ENCODE measurements at places on chromosomes 6 and 20.

DNA sequence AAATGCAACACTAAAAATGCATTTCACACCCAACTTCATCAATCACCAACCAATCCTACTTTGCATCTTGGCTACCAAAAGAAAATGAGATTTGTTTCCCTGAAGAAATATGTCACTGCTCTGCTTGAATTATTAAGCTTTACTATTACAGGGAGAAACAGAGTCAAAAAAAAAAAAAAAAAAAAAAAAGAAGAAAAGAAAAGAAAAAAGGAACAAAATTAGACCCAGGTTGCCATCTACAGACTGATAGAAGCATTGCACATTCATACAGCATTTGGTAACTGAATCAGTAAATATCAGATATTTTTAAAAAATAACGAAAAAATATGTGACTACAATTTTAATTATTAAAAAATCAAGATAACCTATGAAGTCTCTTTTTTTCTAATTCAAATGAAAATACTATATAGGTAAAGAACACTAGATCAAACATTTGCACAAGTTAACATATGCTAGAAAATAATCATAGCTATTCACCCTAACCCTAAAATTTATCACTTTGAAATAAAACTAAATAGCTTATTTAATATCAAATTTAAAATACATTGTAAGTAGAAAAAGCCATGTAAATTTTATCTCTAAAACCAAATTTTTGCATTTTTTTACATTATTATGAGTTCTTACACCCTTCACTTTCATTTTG lies 83.3 kb downstream of the DCDC2 start:
- no peak for DNase-seq

- no peak for DNase-seq
These were observed 80.3 kb upstream of the HMGCLL1 start for GRCh38 chr6:55659304-55659703.

DNA sequence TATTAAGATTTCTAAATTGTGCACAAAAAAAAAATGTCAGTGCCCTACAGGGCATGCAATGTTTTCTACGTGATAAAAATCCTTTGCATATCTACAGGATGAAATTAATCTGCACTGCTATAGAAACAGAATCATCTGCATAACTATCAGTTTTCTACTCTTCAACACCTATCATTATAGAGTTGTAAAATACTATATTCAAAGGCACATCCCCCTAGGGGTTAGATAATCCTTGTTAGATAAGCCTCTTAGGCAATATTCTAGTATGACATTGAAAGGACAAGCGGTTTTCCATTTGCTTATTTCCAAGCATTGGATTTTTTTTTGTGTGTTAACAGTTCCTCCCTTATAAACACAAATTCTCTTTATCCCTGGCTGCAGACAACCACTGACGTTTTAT lies 98.7 kb upstream of the LAMA2 start:
- no peak for DNase-seq

- DNase-seq, result no peak
These were observed 7.6 kb upstream of the LKAAEAR1 start for GRCh38 chr20:64091770-64092169.

DNA sequence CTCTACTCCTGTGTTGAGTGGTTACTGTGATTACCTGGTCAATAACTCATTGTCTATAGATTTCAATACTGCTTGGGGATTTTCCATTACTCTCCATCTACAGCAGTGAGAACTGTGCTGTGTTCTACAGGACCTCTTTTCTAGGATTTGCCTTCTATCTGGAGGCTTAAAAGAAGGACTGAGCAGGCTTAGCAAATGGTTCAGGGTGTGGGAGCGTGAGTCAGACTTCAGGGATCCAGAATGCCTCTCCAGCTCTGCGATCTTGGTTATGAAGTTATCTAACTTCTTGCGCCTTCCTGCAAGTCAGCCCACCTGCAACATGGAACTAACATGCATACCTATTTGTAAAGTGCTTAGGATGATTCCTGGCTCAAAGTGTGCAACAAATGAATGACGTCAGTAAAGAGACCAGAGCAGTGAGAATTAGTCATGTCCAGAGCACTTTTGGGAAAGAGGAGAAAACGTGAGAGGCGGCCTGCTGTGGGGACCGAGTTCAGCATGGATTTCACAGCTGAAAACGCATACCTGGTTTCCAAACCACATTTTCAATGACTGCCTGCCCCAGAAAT lies 610.1 kb upstream of the CDH4 start:
- DNase-seq, result no peak

DNA sequence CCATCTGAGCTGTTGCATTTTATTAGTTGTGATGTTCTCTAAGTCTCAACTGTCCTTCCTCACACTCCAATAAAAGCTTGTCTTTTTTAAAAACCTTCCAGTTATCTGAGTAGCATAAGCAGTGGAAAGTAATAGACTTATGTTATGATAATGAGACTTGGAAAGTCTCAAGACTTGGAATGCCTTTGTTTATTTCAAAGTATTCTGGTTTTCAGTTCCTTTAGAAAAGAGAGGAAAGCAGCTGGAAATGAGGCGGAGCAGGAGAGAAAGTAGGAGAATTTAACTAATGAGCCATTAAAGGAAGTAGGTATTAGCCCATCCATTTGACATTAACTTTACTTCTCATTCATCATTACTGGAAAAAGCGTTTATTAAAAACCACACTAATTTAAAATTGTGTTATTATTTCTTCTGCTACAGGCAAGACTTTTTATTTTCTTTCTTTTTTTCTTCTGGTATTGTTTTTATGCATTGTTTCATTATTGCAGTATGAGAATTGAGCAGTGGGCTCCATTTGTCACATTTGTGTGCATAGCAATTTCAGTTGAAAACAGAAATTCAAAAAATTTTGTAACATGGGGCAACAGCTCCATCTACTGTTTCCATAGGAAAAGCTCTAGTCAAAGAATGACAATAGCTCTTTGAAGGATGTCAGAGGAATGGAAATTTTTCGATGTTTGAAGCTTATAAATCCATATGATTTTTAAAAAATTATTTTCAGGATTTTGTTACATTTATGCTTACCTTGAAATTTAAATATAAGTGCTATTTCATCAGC lies 194.8 kb downstream of the COL9A1 start:
- DNase-seq, result no peak

GRCh38 chr6:3869284-3869631 lies 20.1 kb downstream of the FAM50B start:
- no peak for DNase-seq

- no peak for DNase-seq
These were observed 48.4 kb upstream of the PTGIS start for GRCh38 chr20:49616154-49617007.

GRCh38 chr20:3163099-3164042 lies 3.7 kb upstream of the FASTKD5 start:
- DNase-seq, result no peak

GRCh38 chr20:63023071-63023935 lies 16.5 kb upstream of the BHLHE23 start:
- no peak for DNase-seq

GRCh38 chr6:138109042-138109997 lies 2.1 kb upstream of the PERP start:
- peak; percentile 82 for DNase-seq

GRCh38 chr6:19024737-19025136 lies 637.6 kb downstream of the RNF144B start:
- DNase-seq, result no peak

DNA sequence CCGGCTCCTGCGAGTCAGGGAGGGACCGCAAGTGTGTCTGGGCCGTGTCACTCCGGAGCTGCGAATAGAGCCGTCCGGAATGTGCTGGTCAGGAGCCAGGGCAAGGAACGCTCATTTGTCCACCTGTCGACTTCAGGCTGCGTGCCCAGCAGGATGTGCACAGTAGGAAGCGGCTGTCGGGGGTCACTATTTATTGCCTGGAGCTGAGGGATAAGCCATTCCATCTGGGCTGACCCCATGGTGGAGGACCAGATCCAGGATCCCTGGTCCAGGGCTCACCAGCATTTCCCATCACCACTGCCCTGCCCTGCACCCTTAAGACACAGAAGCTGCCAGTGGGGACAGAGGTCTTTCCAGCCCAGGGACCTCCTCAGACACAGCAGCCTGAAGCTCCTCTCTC lies 14.7 kb downstream of the NTSR1 start:
- DNase-seq, result no peak

DNA sequence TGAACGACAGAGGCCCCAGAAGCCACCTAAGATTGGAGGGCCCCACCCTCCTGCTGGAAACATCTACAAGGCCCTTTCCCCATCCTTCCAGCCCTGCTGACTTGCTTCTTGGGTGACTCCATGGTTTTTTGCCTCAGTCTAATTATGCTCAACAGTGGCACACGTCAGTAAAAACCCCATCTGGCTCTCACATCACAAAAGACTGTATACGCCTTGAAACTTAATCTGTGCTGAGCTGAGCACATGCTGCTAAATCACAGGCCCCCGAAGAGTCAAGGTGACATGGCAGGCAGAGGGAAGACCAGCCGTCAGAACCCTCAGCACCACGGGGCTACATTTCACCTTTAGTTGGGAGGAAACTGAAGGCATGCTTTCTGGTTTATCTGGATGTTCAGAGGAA lies 323.1 kb downstream of the CDH26 start:
- no peak for DNase-seq

DNA sequence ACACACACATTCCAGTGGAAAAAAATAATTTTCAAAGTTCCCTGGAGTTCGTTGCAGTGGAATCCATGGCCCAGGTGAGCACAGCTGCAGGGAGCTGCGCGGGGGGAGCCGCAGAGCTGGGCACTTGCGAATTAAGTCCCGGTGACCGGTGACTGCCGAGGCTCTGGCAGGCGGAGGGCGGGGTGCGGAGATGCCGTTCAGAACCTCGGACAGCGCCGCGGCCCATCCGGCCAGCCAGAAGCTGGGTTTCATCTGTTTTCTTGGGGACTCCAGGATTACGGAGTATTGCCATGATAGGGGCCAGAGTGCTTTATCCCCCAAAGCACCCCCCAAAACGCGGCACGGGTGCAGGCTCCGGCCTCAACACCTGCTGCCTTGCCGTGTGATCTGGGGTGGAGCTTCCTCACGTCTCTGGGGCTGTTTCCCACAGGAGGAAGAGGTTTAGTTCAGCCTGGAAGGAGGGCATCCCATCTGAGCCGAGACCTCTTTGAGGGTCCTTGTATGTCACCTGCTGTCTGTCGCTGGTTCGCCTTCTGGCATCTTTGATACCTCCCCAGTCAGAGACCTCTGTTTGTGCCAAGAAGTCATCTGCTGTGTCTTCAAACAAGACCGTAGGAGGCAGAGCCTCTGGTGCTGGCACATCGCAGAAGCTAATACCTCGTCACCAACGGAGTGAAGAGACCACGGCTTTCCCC lies 99.4 kb downstream of the YTHDF1 start:
- DNase-seq, result no peak

- DNase-seq, result no peak
These were observed 30.4 kb downstream of the TGM2 start for GRCh38 chr20:38134427-38135270.

- no peak for DNase-seq
These were observed 25.1 kb downstream of the JAG1 start for GRCh38 chr20:10648651-10649050.

DNA sequence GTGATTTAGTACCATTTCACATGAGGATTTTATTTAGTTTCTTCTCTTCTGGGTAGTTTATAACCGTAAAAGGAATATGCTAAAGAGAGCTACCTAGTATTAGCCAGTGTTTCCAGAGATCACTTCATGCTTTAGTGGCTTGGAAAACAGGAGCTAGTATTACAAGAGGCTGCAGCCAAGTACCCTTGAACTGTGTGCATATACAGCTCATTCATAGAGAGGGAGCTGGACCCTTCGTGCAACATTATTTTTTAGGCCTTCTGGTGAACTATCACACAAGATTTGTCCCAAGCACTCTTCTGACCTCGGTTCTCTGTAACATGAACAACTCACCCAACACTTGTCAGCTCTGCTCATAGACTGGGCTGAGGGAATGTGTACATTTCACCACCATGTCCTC lies 74.9 kb upstream of the RIN2 start:
- DNase-seq, result no peak

- no peak for DNase-seq
These were observed 6.7 kb upstream of the FAM110A start for GRCh38 chr20:826695-827323.

- no peak for DNase-seq
These were observed 21.3 kb downstream of the STAU1 start for GRCh38 chr20:49166534-49167449.

- no peak for DNase-seq
These were observed 66.7 kb upstream of the TSHZ2 start for GRCh38 chr20:52905241-52905994.

GRCh38 chr6:15364401-15365037 lies 118.7 kb downstream of the JARID2 start:
- DNase-seq, result no peak

DNA sequence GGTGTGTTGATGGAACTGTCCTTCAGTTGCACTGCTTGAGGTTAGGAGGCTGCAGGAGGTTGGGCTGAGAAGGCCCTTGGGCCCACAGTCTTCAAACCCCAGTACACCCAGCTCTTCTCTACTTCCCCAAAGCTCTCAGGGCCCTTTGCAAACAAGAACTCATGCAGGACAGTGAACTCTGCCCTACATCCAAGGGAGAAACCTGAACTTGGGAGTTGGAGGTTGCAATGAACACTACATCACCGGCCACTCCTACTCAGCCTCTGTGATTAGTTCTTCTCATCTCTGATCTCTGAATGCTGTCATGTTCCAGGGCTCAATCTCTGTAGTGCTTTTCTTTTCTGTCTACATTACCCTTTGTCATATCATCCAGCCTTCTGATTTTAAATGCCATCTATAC lies 148.5 kb upstream of the PDE7B start:
- no peak for DNase-seq

GRCh38 chr6:114419175-114419574 lies 76.4 kb upstream of the HS3ST5 start:
- no peak for DNase-seq

- no peak for DNase-seq
These were observed 37.6 kb downstream of the RSPH3 start for GRCh38 chr6:158962371-158962770.

- no peak for DNase-seq
These were observed 116.7 kb upstream of the MAN1A1 start for GRCh38 chr6:119466226-119466625.

- no peak for DNase-seq
These were observed 20.9 kb downstream of the DEK start for GRCh38 chr6:18243302-18243893.

DNA sequence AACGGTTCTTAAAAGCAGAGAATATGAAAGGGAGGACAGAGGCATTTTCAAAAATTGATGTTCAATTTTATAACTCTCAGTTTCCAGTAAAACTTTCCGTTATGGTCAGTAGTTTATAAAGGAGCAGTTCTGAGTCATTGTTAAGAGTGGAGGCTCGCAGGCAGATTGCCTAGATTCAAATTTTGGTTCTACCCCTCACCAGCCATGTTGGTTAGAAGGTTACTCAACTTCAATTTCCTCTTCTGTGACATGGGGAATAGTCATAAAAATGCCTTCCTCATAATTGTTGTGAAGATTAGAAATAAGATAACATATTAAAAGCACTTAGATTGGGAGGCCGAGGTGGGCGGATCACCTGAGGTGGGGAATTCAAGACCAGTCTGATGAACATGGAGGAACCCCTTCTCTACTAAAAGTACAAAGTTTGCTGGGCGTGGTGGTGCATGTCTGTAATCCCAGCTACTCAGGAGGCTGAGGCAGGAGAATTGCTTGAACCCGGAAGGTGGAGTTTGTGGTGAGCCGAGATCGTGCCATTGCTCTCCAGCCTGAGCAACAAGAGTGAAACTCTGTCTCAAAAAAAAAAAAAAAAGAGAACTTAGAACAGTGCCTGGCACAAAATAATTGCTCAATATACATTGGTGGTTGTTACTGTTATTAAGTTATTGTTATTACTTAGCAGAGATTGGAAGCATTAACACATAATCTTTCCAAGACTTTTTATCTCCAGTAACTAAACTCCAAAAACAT lies 348.9 kb downstream of the NRN1 start:
- no peak for DNase-seq
